NCI-H1436 (cell line): ENCODE measurements at places on chromosomes 12 and 14.

GRCh38 chr14:105258846-105259245, 10.5 kb downstream of the BTBD6 start:
- DNase-seq, result no peak

DNA sequence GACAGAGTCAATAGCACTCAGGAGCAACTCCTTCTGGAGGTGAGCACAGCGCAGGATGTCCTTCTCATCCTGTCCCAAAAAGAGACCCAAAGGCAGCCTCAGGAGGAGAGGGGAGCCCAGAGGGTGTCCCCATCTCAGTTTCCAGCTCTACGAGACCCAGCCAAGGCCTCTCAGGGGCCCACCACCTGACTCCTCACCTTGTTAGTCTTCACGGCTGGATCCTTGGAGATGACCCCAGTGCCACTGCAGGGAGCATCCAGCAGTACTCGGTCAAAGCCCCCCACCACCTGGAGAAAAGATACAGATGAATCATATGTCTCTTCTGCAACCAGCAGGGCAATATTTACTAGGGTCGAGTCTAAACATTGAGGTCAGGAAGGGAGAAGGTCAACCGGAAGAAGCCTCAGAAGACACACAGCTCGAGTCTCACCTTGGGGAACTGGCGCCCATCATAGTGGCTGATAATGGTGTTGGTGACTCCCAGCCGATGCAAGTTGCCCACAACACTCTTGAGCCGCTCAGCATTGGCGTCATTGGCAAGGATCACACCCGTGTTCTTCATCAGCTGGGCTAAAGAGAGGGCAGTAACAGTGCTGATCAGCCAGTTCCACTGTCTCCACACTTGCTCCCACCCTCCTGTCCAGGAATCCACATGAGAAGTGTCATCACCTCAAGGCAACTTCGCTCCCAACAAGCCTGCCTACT, 4.8 kb upstream of the IFFO1 start:
- DNase-seq, result no peak

DNA sequence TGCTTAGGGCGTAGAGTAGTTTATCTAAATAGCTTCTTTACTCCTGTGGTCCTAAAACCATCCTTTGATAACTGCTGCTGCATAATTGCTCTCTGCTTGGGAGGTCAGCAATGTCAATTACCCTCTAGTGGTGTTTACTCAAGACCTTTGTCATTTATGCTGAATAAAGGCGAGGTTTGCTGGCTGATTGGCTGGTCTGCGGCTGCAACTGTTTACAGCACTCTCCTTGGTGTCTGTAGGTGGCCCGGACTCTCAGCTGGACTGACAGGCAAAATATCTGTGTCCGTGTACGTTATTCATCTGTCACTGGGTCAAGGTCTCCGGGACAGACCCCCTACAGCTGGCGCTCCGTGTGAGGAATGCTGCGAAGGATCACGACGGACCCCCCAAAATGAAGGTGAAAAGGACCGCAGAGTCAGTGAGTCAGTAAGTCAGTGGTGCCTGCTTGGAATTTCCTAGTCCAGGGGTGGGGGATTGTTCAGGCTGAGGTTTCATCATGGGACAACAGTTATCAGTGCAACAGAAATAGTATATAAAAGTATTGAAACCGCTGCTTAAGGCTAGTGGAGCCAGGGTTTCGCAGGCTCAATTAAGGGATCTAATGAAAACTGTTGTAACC, 253.3 kb upstream of the DIO2 start:
- no peak for DNase-seq

DNA sequence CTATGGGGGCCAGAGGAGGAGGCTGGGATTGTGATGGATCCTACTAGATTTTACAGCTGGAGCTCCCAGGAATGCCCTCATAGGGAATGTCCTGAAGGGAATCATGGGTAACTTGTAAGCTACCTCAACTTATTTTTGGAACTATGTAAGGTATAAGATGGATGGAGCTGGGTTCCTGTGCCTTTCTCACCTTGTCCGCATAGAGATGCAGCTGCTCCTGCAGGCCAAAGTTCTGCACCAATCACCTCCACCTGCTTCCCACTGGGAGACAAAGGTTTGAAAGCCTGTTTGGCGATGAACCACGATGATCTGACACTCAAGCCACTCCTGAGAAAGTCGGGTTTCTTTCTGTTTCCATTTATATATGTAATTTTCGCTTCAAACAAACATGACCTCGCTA, 648 bp upstream of the AKAP5 start:
- no peak for DNase-seq

DNA sequence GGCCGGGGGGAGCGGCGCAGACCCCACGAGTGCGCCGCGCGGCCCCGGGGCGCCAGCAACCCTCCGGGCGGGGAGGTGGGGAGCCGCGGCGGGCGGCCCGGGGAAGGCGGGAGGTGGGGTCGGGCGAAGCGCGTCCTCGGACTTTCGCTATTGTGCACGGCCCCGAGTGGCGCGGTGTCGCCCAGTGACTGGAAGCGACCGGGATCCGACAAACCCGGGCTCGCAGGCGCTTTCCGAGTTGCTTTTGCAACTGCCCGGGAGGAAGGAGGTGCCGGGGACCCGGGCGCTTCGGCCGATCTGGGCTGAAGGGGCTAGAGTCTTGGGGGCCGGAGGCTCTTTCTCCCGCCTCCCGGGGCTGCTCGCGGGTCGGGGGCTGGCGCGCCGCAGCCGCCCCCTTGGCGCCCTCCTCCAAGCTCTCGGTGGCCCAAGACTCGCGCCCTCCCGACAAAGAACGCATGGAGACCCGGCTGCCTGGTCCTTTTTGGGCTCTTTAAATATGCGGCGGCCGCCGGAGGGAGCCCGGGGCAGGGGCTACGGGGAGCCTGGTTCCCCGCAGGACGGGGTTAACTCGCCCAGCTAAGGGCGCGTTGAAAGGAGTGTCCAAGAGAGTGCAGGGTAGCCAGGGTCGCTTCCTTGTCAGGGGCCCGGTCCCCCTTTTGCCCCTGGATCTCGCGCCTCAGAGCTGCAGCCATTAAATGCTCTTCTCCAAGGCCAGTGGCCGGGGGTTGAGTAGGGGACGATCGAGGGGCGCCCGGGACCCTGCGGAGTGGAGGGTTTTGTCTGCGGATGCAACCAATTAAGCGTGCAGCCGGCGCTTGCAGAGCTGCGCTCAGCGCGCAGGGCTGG, 1.4 kb downstream of the HMGA2 start:
- no peak for DNase-seq
